ENCODE measurements at places on chromosomes 3 and 15.

- DNase-seq: no peak
Measured at GRCh38 chr15:85750319-85751290, 44.1 kb downstream of the KLHL25 start.

- DNase-seq: no peak
Measured at GRCh38 chr3:189360291-189360690, 188.5 kb downstream of the TPRG1 start.

- no peak for DNase-seq
Measured at GRCh38 chr15:76310475-76311099, 682 bp downstream of the ETFA start.

GRCh38 chr3:13546667-13547171, 2.2 kb upstream of the FBLN2 start:
- DNase-seq: no peak

DNA sequence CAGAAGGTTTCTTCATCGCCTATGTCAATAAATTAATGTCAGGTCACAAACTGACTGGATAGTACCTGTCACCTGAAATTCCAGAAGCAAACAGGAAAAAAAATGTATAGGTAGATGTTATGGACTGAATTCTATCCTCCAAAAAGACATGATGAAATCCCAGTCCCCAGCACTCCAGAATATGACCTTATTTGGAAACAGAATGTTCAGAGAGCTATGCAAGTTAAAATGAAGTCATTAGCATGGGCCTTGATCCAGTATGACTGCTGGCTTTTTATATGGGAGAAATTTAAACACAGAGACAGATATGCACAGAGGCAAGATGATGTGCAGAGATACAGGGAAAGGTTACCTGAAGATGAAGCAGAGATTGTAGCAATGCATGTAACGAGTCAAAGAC, 953.4 kb downstream of the ZPLD1 start:
- DNase-seq: no peak

DNA sequence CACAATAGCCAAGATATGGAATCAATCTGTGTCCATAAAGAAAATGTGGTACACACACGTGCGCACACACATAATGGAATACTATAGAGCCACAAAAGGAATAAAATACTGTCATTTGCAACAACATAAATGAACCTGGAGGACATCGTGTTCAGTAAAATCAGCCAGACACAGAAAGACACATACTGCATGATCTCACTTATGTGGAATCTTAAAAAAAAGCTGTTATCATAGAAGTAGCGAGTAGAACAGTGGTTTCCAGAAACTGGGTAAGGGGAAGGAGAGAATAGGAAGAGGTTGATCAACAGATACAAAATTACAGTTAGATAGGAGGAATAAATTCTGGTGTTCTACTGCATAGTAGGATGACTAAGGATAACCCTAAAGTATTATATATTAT, 11.1 kb downstream of the ATOSA start:
- no peak for DNase-seq

DNA sequence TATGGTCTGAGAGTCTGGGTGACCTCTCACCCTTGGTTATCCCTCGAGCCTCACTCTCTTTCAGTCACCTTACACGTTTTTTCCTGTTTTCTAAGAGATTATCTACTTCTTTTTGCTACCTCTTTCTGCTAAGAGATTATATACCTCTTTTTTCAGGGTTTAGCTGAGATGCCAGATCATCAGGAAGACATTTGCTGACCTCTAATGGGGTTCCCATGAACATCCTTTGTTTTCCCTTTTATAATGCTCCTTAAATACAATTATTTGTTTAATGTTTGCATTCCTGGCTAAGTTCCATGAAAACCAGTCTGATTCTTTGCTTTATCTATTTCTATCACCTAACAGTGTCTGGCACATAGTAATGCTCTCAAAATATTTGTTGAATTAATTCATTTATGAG, 39.6 kb downstream of the LEKR1 start:
- no peak for DNase-seq

GRCh38 chr3:194194051-194194756, 58.3 kb downstream of the HES1 start:
- DNase-seq: no peak

DNA sequence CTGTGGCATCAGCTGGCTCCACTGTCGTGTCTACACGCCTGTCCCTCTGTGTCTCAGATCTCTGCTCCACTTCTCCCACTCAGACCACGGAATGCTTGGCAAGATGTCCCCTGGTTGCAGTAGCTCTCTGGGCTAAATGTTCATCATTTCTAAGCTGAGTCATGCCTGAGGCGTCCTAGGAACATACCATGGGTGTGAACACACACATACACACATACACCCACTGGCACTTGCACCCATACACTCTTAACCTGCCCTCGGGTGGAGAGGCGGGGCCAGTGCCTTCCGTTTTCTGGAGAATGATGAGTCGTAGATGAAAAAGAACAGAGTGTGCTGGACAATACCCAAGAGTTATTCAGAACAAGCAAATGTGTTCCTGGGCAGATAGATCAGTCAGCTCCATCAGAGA, 72.4 kb downstream of the SENP2 start:
- DNase-seq: no peak

DNA sequence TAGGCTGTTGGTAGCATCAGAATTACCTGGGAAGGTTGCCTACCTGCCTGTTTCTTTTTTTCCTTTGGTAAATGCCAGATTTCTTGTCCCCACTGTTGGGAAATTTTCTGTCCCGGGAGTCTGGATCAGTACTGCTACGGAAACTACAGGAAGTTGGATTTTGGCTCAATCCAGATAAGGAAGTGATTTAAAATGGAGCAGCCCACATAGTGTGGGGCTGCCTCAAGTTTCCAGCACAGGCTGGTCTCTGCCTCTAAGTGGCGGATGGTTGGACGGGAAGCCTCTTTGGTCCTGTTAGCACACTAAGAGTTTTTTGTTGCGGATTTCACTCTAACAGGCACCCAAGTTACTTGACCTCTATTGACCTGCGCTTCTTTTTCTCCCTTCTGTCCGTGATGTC, 54.7 kb downstream of the EEFSEC start:
- DNase-seq: no peak

DNA sequence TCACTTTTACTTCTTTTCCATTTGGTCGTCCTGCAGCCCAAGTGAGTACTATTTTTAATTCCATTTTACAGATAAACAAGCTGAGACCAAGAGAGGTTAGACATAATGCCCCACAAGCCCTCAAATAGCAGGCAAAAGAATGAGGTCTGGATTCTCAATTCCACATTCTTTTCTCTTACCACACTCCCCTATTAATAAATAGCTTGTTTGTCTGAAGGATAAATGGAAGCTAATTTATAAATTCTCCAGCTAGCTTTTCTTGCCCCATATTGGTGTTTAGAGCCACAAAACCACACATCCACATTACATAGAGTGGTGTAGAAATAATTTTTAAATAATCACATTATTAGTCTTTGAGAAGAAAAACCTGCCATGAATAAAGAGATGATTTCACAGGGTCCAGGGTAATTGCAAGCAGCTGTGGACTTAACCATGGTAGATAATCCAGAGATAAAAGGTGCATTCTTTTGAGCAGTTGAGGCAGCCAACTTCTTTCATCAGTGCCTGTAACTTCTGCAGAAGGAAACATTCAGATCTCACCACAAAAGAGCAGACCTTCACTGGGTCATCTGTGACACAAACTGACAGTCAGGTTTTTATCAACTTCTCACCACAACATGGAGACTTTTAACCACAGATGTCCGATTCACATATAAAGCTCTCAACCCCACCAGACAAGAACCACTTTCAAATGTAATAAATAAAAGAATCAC, 313.4 kb upstream of the STT3B start:
- no peak for DNase-seq

DNA sequence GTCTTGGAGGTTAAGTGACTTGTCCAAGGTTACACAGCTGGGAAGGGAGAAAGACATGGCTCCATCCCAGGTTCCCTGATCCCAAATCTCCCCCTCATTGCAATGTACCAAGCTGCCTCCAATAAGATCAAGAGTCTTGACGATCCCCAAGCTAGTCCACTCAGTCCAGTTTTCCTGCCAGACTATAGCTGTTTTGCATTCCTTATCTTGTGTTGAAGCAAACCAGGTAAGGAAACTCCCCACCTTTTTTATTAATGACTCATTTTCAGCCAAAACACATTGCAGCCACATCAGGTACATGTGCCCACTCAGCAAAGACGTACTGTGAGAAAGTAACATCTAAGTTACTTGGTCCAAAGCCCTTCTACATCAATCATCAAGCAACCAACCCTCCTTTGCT, 41.9 kb downstream of the LIPC start:
- DNase-seq: no peak

DNA sequence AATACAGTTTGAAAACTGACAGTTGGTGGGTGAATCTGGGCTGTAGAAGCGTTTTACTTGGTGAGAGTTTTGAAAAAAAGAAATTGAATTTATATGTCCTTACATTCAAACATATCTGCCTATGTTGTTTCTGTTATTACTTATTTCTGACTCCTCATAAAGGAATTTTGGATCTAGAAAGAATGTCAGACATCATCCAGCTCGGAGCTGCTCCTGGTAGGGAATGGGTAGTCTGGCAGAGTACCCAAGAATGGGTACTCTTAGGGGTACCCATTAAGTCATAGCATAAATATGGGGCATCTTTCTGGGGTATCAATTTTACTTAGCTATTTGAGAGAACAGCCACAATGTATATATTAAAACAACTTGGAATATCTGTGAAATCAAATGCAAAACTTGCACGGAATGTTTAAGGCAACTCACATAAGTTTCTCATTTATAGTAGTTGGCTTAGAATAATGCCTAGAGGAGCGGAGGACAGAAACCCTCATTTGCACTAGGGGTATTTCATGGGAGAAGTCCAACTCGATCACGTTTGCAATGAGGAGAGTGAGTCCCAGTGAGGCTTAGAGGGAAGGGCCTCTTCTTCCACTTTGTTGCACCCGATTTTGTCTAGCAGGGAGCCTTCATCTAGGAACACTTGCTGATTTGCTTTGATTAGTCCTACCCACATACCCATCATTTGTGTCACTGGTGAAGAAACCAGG, 2.4 kb upstream of the LARP6 start:
- no peak for DNase-seq

DNA sequence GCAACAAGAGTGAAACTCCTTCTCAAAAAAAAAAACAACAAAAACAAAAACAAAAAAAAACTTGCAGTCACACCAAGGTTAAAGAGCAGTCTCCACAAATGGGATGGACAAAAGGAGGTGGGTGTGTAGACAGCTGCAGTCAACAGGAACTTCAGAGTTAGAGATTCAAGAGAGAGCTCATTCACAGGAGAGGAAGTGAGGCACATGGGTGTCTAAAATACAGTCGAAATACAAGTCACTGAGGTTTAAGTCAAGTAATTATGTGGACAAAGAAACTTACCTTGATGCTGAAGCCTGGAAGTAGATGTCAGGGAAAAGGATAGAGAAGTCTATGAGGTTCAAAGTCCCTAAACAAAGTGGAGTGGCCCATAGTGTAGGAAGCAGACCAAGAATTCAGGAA, 14.8 kb downstream of the MRPS11 start:
- no peak for DNase-seq

DNA sequence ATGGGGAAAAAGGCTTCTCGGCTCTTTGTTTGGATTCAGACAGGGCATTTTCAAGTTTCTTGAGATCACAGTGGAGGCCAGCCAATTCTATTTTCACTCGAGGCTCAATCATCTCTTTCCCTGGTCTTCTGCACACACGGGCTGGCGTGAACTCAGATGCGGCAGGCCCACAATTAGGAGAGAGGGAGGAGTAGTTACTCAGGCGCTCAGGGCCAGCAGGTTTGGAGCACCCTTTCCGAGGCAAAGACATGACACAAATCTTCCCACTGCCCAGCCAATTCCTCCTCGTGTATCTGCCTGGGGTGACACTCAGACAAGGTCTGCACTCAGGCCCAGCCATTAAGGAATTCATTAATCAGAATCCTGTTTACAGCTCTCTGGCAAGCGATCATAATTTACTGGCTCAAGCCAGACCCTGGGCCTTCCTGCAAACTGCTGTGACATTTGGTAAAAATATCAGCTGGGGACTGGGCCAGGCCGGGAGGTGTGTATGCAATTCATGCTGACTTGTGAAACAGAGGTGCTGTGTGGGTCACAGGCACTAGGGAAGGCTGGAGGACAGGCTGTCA, 68.1 kb upstream of the TLE3 start:
- no peak for DNase-seq

DNA sequence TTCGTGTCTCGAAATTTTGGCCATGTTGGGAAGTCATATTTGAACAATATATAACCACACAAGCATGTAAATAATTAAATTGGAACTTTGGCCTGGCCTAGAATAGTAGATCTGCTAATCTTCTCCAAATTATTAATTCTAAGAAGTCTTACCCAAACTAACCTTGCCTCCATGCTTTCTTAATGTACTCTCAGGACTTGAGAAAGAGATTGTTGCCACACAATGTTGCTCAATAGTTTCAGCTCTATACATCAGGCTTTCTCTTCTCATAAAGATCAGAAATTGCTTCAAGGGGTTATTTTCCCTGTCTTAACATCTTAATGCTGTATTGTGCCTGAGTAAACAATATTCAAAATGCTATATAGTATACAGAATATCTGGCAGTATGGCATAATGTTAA, 202.7 kb upstream of the LRIG1 start:
- DNase-seq: no peak

GRCh38 chr3:114504941-114505628, 211.3 kb downstream of the TIGIT start:
- no peak for DNase-seq

- DNase-seq: no peak
Measured at GRCh38 chr3:185089343-185089742, 63.5 kb downstream of the C3orf70 start.

DNA sequence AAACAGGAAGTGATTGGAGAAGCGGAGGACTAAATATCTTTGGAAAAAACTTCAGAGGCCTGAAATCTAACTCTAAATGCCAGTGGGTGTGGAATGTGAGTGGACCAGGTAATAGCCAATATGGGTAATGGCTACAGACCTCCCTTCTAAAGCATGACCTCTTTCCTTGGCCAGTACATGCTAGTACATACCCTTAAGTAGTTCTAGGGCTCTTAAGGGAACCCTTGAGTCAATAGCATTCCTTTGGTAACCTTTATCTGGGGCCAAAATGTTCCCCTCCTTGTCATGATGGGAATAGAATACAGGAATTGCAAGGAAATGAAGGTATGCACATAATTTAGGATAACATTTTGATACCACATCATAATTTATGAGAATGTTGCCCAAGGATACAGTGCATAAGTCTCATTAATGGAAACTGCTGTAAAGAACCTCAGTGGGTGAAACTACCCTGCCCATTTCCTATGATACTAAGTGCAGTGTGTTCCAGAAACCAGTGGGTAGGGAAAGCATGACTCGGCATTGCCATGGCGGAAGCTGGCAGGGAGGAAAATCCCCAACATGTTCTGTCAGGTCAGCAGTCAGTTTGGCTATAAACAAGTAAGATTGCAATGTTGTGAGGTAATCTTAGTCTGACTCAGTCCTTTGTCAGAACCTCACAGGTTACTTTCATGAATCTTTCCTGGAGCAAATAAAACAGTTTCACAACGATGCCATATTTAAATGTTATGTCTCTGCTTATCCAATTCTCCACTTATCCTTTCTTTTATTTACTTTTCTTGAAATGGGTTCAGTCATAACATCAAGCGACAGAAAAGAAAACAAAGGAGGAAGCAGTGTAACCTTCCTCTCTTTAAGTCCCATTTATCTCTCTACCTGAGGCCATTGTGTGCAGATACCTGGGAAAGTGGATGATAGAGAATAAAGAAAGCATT, 23.5 kb upstream of the RAP2B start:
- DNase-seq: no peak

Data from NCI-H2171 treated with DMSO at 0.1 percent for 48 hours (cell line).